Activated T-helper 17 cell treated with anti-CD3 and anti-CD28 coated beads, Interleukin-2, amount 50 U/mL, for 72 hours (primary cell): ENCODE measurements at places on chromosomes 2 and 18. TPM values are rescaled to one million over a fixed set of nuclear protein-coding genes. Genes with fewer than 3 reads are reported as not detected.

DNA sequence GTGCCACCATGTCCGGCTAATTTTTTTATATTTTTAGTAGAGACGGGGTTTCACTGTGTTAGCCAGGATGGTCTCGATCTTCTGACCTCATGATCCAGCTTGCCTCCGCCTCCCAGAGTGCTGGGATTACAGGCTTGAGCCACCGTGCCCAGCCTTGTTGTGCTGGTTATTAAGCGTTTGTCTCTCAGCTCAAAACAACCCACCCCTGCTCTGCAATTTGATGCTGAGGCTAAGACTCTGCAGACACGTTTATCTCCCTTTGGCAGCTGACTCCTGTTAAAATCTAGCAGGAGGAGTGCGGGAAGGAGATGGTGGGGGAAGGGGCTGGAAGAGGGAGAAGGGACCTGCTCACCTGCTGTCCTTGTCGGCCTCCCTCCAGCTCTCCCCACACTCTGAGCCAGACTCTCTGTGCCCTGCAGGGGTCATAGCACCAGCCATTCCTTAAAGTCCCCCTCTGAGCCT is 29.9 kb upstream of the IMPA2 start:
- no peak for ATAC-seq

FBXO48 gene
- 2.0 TPM for total RNA-seq

GRCh38 chr2:212494418-212495020 is 44.1 kb downstream of the ERBB4 start:
- ATAC-seq = no peak

RAB17 gene
- total RNA-seq = 2.5 TPM

GRCh38 chr18:45764000-45764686 is 40.2 kb downstream of the SLC14A1 start:
- ATAC-seq = no peak

DNA sequence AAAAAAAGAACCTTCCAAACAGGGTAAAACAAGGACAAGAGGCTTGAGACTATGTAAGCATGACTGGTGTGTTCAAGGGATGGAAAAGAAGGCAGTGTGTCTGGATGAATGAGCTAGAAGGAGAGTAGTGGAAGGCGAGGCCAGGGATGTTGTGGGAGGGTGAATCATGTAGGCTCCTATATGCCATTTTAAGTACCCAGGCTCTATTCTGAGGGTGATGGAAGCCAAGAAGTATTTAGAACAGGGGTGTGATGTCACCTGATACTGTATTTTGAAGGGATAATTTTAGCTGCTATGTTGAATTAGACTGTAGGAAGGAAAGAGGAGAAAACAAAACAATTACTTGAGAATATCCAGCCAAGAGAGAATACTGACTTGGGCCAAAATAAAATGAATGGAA is 524.7 kb upstream of the CRIM1 start:
- ATAC-seq = no peak

DNA sequence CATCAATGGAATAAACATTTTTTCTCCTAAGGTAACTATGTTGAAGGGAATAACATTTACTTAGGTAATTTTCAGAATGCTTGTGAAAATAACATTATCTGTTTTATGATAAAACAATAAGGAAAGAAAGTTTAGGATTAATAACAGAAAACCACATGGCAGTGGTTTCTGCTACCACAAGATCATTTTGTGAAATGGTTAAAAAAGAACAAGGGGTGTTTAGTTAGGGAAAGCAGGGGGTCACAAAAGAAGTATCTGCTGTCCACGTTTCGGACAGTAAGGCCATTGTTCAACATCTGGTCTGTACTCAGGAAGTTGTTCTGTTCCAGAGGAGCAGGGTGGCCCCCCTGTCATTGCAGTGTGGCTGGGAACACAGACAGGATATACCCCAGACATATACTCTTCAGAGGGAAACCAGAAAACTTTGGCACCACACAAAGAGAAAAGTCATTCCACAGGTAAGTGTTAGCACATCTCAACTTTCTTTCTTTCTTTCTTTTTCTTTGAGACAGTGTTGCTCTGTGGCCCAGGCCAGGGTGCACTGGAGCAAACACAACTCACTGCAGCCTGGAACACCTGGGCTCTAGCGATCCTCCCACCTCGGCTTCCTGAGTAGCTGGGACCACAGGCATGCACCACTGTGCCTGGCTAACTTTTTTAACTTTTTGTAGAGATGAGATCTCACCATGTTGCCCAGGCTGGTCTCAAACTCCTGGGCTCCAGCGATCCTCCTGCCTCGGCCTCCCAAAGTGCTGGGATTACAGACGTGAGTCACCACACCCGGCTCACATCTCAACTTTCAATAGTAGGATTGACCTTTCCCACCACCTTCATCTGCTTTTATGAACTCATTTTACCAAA is 14.8 kb upstream of the ARL5A start:
- ATAC-seq = no peak

DNA sequence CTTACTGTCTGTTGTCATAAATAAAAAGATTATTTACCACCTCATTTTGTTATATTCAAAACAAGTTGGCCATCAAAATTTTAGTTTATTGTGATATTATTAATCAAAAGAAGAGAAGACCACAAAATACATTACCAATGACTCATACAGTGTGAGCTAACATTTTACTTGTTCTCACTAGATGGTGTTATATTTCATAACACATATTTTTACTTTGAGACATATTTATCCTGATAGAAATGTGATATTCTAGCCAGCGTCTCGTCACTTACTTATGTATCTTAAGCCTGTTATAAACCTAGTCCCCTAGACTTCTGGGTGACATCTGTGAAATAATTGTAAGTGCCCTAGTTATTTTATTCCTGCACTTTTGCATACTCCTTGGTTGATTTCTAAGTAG is 263.2 kb downstream of the CDH7 start:
- ATAC-seq = no peak

DNA sequence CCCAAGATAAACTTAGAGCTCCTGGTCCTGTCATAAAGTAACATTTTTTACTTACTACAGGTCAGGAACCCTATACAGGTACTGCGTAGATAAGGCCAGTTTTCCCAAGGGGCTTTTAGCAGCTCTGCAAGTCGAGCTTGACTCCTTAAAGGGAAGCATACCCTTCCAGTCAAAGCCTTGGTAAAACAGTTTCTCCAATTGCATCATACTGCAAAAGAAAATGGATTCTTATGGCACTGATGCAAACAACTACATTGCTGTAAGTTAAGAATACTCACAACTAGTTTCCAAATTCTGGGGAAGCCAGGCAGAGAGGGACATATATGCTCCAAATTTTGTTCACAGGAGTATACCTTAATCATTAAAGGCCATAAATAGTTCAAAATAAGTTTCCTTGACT is 31.0 kb downstream of the MYO3B start:
- ATAC-seq = no peak

HOXD3 gene
- total RNA-seq = not detected

DOK6 gene
- not detected for total RNA-seq

COL4A3 gene
- total RNA-seq = 0.35 TPM

CHRNG gene
- total RNA-seq = not detected

- no peak for ATAC-seq
Observed at GRCh38 chr2:133486771-133487191, 81.5 kb downstream of the NCKAP5 start.

- peak; percentile 90 for ATAC-seq
Observed at GRCh38 chr2:169069341-169069740, at the start of gene DHRS9. Gene DHRS9 (plus strand): TSS chr2:169069563. CDS start chr2:169081582, 12,019 bp downstream.

GRCh38 chr2:227395556-227395955 is 7.8 kb upstream of the SCYGR1 start:
- ATAC-seq = no peak

DNA sequence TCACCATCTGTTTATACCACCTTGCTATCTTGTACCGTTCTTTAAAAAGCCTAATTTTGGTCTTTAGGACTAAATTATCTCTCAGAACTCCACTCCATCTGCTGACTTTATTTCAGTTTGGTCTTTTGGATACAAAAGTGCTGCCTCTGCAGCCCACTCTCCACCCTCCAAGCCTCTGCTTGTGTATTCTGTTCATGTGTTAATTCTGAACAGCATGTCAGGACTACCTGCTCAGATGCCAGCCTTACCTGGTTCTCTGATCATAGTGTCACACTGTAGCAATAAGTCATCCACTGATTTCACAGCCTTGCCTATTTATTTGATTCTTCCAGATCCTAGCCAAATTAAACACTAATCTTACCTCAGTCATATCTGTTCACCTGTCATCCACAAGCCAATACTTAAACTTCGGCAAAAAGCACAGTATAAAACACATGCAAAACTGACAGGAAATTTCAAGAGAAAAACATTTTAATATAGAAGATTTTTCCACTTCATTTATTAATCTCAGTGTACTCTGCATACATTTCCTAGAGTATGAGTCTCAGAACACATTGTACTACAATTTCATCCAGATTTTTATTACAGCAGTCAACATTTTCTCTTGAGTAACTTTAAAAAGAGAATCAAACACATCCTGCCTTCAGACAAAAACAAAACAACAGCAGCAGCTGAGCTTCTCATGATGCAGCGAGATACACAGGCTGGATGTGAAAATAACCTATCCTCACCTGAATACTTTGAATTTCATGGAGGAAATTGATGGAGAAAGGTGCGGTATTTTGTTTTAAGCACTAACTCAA is 64.9 kb downstream of the PPP1R1C start:
- no peak for ATAC-seq

MAP3K20 gene
- 21.9 TPM for total RNA-seq

THSD7B gene
- total RNA-seq = 0.05 TPM

DNA sequence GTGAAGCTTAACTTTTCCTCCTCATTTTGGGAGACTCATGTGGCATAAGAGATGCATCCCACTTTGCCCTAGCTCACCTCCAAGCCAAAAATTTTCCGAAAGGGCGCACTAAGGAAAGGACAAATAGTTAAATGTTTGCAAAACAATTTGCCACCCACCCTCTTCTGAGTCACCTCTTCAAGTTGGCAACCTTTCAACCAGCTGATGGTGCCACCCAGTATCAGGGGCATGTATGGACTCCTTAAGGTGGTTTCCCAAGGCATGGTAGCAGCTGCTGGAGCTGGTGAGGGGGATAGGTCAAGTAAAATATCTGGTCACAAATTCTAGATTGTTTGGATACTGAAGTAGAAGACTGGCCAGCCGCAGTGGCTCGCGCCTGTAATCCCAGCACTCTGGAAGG is 17.2 kb upstream of the ITGAV start:
- no peak for ATAC-seq

DNA sequence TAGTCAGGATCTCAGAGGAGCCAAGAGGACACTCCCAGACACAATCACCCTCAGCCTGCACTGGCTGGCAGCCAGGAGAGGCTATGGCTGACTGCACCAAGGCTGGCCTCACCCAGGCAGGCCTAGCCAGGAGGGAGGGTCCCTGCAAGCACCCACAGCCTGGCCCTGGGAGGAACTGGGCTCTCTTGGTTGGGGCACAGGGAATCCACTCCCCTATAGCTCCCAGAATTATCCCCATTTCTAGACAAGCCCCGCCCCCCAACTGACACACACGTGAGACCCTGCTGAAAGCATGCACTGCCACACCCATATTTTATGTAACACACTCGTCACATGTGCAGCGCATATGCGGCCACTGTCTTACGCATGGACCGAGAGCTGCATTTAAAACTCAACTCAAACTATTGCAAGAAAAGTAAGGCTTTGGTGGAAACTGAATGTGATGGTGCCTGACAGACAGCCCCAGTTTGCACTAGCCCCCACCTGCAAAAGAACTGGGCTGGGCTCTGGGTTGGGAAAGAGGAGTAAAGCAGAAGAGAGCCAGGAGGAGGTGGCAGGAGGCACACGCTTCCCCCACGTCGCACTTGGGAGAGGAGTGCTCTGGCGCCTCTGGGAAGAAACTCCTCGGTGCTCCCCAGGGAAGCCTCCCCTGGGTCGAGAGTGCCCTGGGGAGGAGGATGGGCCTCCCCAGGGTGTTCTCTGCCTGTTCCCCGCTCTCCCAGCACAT is 28.9 kb upstream of the ARHGEF4 start:
- ATAC-seq = no peak

GRCh38 chr2:173990970-173991819 is 26.0 kb upstream of the SP3 start:
- ATAC-seq = no peak

DNA sequence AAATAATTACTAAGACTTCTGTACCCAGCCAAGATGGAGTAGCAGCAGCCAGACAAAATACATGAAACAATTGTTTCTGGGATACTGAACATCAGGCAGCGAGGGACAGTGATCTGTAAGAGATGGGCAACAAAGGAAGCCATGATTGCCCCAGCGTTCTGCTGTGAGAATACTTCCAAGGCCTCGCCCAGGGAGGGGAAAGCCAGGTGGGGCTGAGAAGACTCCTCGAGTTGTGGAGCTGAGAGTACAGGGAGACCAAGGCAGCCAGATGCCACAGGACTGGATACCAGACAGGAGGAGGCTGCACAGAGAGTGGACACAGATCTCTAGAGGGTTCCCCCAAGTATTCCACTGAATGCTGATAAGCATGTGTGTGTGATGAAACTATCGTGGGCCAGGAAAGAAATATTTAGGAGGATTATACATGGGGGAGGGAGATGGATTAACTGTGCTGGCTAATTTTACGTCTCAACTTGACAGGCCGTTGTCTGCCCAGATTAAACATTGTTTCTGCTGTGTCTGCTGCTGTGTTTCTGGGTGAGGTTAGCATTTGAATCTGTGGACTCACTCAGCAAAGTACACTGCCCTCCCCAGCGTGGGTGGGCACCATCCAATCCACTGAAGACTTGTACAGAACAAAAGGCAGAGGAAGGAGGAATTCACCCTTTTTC is 10.2 kb upstream of the LIMS2 start:
- no peak for ATAC-seq

AP1S3 gene
- total RNA-seq = 4.0 TPM

DNA sequence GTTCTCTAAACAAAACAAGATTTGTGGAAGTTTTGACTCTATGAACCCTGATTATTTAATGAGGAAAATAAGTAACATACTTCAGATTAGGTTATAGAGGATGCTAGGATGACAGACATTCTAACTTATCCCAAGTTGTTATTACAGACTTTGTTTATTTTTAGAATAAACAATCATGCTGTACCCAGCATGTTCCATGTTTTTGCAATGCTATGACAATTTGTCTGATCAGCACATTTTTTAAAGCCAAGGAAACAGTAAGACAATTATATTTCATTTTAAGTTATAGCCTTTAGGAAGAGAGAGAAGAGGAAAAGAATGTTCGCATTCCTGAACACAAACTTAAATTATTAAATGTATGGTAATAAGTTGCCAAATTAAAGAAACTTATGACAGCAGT is 119.8 kb downstream of the KYNU start:
- ATAC-seq = no peak

ITGB6 gene
- not detected for total RNA-seq

- no peak for ATAC-seq
Observed at GRCh38 chr18:27253571-27253970, 68.5 kb upstream of the CHST9 start.

GRCh38 chr2:239912171-239912937 is 112.8 kb downstream of the NDUFA10 start:
- no peak for ATAC-seq

CDKL4 gene
- 0.50 TPM for total RNA-seq

LOXHD1 gene
- not detected for total RNA-seq

- ATAC-seq = no peak
Observed at GRCh38 chr2:122390406-122390805, 635.0 kb downstream of the TSN start.

GRCh38 chr18:74731097-74731496 is 133.4 kb downstream of the ZNF407 start:
- no peak for ATAC-seq

- ATAC-seq = no peak
Observed at GRCh38 chr2:229393926-229394325, 122.8 kb upstream of the PID1 start.
